Amygdala (tissue), 56 donors: ENCODE measurements at places on chromosomes 6 and 20.

DNA sequence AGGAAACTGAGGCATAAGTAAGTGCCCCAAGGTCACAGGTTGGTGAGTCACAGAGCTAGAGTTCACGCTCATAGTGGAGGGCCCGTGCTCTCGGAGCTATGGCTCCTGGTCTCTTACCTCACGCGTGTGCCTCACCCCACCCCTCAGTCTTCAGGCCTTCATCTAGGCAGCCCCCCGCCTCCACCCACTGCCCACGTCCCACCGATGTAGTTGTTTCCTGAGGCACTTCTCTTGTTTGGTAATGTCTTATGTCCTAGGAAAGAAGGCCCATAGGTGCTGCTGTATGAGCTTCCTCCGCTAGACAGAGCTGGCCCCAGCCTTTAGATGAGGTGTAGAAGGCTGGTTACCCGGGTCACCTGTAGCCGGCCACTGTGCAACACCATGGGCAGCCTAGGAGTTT lies 5.1 kb downstream of the RIPK1 start:
- DNase-seq: no peak

DNA sequence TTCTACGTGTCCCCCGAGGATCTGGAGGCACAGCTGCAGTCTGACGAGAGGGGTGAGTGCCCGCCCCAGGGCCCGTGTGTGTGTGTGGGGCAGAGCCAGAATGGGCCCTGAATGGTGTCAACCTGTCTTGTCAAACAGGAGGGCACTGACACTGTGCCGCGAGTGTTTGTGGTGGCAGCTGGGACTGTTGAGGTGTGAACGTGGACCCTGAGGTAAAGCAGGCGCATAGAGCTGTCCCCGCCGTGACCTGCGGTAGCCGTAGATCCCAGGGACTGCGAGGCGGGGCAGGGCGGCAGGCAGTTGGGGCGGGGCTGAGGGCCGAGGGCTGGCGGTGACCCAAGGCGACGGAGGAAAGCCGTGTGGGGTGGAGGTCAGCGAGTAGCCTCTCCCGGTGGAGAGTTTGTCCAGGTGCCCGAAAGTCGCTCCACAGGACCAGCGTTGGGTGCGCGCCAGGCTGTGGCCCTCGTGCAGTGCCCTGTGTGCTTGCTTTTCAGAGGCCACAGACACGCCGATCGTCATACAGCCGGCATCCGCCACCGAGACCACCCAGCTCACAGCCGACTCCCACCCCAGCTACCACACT lies 25.2 kb downstream of the UCKL1 start:
- DNase-seq: no peak

GRCh38 chr6:11747021-11747420 lies 31.6 kb downstream of the ADTRP start:
- no peak for DNase-seq

GRCh38 chr6:93008375-93008774 lies 411.0 kb downstream of the EPHA7 start:
- no peak for DNase-seq

GRCh38 chr6:22300273-22300998 lies 3.6 kb upstream of the PRL start:
- no peak for DNase-seq

- DNase-seq: no peak
These were observed 712 bp downstream of the RXRB start for GRCh38 chr6:33199687-33200218.

DNA sequence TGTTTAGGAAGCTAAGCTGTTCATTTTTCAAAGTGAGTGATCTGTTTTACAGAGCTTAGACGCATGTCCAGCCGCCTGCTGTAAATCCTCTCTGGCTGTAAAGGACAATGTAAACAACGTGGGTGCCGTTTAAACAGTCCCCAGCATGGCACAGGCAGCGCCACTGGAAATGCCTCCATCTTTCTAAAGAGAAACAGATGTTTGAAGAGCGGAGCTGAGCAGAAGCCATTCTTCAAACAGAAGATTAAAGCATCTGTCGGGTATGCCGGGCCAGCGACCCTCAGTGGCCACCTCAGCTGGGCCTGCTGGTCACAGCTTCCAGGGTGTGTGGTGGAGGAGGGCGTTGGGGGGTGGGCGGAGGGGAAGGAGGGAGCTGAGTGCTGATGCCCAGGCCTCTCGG lies 138.6 kb downstream of the ERMARD start:
- no peak for DNase-seq

DNA sequence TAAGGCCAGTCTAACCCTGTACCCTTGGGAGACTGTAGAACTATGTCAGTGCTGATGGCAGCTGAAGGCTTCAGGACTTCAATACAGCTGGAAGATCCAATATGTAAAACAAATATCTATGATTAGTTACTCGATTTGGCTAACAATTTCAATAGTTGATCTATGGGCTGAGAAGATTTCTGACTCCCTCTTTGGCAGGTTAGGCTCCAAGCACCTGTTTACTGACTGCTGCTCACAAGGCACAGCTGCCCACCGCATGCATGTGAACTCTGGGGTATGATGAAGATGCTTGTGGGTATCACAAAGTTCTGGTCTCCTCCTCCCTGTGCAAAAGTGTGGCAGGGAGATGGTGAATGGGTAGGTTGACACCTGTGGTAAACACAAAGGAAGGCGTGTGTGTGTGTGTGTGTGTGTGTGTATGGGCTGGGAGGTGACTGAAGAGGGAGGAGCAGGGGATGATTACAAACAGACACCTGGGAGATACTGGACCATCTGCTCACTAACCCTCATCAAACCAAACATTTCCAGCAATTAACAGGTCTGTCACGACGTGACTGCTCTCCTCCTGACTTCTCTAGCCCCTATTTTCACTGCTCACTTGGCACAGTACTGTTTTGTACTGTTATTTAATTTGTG lies 18.1 kb downstream of the ELMO2 start:
- no peak for DNase-seq

DNA sequence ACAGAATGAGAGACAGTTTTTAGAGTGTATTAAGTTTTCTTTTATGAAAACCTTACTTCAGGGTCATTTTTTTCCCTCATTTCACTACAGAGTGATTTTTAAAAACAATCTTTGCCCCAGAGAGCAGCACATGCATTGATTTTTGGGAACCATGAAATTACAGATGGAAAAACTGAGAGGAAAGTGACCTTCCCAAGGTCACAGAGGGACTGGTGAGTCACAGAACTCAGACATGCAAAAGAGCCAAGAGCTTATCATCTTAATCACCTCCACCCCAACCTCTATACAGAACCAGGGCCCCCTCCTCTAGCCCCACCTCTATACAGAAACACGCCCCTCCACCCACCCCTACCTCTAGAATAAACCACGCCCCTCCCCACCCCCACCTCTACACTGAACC lies 10.7 kb downstream of the PXMP4 start:
- no peak for DNase-seq

DNA sequence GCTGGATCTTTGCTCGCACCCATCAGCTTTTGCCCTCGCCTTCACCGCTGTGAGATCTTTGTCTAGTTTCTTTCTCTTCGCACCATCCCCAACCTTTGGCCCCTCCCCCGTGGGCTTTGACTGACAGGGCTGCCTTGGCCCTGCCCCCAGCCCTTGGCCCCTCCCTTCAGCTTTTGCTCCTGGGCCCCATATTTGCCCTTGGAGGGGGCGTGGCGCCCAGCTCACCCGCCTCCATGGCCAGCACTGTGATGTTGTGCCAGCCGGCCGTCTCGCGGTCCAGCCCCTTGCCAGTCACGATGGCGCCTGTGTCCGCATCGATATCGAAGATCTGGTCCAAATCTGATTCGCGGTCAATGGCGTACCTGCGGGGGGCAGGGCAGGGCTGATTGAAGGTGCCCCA lies 81.1 kb downstream of the CD40 start:
- no peak for DNase-seq

GRCh38 chr6:100283285-100283684 lies 181.4 kb downstream of the SIM1 start:
- no peak for DNase-seq

DNA sequence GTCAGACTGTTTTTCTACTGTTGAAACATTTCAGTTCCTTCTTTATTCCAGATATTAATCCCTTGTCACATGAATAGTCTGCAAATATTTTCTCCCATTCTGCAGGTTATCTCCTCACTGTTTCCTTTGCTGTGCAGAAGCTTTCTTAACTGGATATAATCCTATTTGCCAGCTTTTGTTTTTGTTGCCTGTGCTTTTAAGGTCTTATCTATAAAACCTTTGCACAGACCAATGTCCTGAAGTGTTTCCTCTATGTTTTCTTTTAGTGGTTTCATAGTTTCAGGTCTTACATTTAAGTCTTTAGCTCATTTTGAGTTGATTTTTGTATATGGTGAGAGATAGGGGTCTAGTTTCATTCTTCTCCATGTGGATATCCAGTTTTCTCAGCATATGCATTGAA lies 19.2 kb downstream of the NCOA6 start:
- no peak for DNase-seq

DNA sequence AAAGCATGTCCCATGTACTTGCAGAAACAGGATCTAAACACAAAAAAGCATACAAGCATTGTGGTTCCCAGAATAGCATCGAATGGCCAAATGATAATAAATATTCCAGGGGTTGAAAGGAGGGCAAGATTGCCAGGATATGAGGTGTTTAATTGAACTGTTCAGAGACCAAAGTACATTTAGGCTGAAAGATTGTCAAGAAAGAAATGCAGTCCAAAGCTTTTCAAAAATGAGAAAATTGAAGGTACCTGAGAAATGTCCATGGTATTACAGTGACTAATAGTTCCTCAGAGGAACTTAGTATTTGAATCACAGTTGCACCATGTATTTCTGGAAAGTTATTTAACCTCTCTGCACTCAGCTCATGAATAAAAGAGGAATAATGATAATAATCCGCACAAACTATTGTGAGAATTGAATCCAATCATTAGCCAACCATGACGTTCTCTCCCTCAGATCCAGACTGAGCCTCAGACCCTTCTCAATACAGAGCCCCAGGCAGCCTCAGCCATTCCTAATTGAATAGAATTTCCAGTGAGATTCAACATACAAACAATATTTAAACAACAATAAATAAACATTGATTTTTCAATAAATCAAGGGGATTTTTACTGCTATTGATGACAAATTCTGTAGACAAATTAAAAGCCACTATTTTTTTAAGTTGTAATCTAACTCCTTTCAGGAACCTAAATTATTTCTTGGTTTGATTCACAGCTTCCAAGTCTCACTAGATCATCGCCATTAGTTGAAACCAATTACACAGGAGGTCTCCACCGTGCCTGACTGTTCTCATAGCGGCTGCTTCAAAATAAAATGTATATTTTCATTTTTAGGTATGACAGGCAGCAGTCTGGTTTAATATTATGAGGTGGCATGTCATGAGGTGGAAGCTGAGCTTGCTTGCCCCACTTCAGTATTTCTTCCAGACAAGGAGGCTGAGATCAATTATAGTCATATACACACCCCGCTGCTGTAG lies 144.3 kb upstream of the TENT5A start:
- DNase-seq: no peak

GRCh38 chr6:74609871-74610270 lies 596.0 kb downstream of the COL12A1 start:
- DNase-seq: no peak

DNA sequence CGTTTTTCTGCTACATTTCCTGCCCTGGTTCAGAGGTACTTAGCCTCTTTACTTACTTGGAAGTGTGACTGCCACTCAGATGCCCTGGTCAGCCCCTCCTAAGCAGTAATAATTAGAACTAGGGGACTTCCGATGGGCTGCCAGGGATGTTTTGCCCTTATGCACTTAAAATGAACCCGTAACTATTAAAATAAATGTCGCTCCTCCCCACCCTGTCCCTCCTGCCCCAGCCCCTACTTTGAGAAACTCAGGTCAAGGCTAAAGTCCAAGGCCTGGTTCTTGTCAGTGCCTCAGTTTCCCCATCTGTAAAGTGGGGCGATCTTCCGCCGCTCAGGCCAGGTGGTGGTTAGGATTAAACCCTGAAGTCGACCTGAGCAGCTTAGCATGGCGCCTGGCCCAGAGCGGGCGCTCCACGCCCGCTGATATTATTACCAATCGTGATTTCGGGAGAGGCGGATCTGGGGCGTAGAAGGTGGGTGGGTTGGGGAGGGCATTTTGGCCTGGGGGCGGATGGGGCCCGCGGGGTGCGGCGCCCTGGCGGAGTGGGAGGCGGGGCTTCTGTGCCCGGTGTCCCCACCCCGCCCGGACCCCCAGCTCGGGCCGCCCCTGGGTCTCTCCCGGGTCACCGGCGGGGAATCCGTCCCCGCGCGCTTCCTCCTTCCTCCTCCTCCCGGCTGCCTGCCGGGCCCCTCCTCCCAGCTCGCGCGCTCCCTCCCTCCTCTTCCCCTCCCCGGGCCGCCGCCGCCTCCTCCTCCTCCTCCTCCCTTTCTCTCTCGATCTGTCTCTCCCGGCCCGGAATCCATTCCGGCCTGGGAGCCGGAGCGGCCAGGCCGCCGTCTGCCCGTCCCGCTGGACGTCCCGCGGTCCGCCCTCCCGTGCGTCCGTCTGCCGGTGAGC lies at the start of gene SRC:
Gene SRC, plus strand, starts transcription at position 802 of the 897 bp plus-strand sequence. CDS start 38,014 bp downstream, outside the sequence.
- peak; percentile 63 for DNase-seq
